ENCODE measurements at places on chromosomes 2 and 18. TPM values are rescaled to one million over a fixed set of nuclear protein-coding genes. Genes with fewer than 3 reads are reported as not detected.

The FAM168B gene
- 161 TPM for total RNA-seq

The PLGLB1 gene
- 0.38 TPM for total RNA-seq

The ABCG5 gene
- not detected for total RNA-seq

The SERPINB12 gene
- not detected for total RNA-seq

The TNFRSF11A gene
- total RNA-seq = 0.42 TPM

DNA sequence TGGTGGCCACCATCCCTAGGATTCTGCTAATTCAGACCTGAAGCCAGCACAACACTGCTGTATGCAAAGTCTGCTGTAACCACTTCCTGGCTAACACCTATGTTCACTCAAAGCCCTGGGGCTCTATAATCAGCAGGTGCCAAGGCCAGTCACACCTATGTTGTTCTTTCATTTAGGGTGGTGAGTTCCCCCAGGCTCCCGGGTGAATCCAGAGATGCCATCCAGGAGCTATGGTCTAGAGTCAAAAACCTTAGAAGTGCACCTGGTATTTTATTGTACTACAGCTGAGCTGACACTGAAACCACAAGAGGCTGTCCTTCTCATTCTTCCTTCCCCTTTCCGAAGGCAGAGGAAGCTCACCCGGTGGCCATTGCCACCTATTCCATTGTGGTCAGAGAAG, 46.2 kb upstream of the CCDC141 start:
- no peak for DNase-seq

DNA sequence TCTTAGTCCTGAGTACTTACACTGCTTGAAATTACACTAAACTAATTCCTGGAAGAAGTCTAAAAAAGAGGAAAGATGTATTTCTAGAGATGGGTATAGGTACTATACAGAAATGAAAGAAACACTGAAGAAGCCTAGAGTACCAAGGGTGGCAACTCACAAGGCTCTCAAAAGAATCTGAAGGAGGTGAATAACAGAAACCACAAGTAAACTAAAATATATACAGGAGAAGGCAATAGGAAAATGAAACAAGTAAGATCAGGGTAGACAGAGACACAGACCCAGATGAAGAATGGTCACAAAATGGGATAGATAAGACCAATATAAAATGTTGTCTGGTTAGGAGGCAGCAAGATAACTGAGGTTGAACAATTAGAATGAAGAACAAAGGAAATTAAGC, 59.9 kb downstream of the USP37 start:
- DNase-seq = no peak

DNA sequence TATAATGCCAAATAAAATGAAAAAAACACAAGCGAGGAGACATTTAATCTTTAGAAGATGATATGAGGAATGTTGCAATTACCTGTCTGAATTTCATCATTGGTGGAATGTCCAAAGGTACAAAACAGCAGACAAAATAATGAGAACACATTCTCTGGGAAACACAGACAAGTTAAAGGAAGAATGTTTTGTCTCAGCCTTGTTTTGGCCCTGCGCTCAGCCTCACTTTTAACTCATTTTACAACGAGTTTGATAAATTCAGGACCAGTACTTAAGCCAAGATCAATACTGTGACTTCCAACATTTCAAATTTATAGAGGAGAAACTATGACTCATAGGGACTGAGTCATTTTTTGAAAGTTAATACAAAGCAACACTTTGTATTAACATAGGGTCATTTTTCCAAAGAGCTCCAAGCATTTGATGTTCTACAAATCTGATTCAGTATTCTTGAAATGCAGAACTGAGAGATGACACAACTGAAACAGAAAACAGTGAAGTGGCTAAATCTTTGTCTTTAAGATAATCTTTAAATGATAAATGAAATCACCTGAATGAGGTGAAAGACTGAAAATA, 833.2 kb upstream of the CHAC2 start:
- peak; percentile 26 for DNase-seq

- DNase-seq = no peak
Observed at GRCh38 chr18:30748541-30748940, 294.0 kb downstream of the DSC3 start.

GRCh38 chr18:68220458-68220857, 494.4 kb downstream of the TMX3 start:
- no peak for DNase-seq

GRCh38 chr2:197423307-197423706, 11.5 kb downstream of the SF3B1 start:
- DNase-seq = no peak

- DNase-seq = peak; percentile 21
Observed at GRCh38 chr18:32372381-32373061, 98.2 kb downstream of the GAREM1 start.

DNA sequence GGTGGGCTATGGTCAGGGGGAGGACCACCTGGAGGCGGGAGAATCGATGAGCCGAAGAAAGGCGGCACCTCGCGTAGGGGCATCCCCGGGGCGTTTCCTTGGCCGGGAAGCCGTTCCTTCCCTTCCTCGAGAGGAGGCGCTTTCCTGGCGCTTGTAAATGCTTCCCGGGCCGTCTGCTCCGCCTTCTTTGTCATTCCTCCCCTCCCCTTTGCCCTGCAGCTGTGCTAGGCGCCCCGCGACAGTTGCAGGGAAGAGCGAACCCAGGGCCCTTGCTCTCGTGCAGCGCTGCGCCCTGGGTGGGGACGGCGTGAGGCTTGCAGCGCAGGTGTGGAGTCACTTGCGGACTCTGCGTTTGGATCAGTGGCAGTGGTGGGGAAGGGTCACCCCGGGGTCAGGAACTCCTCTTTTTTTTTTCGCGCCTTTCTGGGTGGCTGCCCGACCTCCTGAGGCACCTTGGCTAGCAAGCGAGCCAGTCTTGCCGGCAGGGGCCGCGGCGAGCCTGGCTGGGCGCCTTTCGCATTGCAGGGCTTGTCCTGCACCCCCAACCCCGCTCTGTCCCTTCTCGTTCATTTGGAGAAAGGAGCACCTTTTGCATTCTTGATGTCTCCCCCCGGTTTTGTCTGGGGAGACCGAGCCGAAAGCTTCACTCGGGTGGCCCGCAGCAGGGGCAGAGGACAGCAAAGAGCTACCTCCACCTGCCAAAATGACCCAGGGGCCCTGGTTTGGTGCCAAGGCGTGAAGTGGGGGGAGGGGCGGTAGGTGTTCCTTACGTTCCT, 858 bp downstream of the KCNS3 start:
- peak; percentile 43 for DNase-seq

DNA sequence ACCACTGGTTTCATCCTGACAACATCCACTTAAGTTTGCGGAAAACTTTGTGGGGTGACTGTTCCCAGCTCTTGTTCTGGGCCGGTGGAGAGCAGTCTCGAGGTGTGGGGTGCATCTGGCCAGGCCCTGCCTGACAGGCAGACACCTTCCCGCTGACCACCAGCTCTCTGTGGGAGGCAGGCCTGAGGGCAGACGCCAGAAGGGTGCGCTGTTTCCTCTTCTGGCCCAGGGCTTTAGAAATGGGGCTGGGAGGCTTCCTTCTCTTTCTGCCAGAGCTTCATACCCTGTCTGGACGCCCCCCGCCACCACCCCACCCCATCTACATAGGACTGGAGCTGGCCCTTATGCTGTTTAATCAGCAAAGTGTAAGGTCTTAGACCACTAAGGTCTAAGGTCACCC, 263.8 kb downstream of the LOXHD1 start:
- no peak for DNase-seq

GRCh38 chr2:82330155-82330554, 2025.6 kb upstream of the LRRTM1 start:
- DNase-seq = no peak

DNA sequence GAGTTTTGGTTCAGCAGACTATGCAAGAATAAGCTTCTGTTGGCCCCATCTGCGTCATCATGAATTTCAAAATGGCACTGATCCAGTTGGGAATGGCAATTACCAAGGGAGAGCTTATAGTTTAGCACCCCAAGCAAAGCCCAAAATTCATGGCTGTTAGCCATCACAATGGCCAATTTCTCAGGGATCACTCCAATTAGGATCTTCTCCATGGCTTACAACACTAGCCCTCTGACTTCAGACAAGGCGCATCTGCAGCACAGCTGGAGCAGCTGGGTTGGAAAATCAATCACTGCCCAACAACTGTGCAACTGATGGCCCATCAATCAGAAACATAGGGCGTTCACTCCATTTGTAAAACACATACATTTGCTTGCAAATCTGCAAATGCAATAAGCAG, 273.6 kb downstream of the SRBD1 start:
- no peak for DNase-seq

- DNase-seq = no peak
Observed at GRCh38 chr2:171327043-171327496, 106.7 kb downstream of the METTL8 start.

DNA sequence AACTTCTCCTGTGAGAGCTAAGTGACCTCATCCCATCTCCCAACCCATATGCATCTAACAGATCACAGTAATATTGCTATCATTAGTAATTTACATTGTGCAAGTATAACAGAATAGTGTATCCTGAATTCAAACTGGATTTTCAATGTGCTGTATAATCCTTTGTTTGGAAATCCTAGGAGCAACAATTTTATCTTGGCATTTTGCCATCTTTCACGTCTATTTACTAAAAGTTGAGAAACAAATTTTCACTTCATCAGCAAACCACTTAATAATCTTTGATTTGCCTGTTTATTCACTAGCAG, 3.8 kb downstream of the HNRNPLL start:
- no peak for DNase-seq

GRCh38 chr2:188189356-188189755, 102.3 kb upstream of the GULP1 start:
- DNase-seq = no peak

DNA sequence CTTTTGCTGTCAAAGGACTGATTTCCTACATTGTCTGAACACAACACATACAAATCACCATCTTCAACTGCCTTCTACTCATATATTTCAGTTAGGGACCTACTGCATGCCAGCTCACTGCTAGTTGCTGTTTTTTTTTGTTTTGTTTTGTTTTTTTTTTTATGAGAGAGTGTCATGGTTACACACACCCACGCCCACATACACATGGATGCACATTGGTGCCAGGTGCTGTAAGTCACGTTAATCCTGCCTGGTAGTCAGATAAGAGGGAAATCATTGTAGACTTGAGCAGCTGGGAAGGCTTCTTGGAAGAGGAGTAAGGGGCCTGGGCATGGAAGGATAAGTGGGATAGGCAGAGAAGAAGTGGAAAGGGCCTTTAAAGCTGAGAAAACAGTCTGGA, 209.9 kb downstream of the TDRD15 start:
- DNase-seq = no peak

DNA sequence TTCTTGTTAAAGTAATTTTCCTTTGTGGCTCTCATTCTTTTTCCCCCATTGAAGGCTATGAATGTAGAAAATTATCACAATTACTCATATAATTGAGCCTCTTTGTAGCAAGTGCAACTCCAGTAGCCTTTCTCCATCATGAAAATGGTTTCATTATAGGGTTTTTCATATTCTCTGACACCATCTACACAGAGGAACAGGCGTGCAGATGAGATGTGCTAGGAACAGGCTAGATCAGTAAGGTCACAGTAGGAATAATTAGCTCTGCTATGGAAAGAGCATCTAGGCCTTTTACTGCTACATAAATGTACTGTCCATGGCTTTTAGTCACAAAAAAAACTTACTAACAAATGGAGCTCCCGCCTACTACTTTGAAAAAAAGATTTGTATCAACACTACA, 12.6 kb upstream of the DLX1 start:
- DNase-seq = no peak

GRCh38 chr2:111042772-111043771, 77.6 kb upstream of the BCL2L11 start:
- no peak for DNase-seq

DNA sequence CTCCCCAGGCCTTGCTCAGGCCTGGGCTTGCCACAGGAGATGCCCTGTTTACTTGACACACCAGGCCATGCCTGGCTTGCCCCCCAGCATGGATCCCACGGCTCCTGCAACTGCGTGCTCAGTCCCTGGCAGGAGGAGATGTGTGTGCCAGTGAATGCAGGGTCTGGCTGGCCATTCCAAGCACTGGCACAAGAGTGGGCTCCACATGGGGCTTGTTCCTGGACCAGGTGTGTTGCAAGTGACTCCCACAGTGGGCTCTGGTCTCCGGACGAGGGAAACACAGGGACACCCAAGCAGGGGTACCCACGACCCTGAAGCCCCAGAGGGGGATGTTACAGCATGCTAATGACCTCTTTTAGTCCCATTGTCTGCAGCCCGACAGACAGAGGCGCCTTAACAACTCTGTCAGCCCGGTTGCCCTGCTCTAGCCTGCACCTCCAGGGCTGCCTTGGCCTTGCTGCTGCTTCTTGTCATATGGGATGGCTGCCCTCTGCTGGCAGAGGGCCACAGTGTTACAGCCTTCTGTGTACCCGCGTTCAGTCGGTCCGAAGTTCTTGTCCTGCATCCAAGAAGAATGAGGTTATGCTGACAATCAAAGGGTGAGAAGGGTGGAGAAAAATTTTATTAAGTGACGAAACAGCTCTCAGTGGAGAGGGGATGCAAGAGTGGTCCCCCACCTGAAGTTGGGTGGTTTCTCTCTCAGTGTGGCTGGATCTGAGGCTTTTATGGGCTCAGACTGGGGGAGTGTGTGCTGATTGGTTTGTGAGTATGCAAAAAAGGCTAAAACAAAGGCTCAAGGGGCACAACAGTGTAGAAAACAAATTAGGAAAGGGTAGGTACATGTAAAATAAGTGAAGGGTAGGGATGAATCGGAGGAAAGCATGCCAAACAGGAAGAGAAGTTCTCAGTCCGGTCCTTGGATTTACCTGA, 180.4 kb downstream of the MBD5 start:
- DNase-seq = no peak

DNA sequence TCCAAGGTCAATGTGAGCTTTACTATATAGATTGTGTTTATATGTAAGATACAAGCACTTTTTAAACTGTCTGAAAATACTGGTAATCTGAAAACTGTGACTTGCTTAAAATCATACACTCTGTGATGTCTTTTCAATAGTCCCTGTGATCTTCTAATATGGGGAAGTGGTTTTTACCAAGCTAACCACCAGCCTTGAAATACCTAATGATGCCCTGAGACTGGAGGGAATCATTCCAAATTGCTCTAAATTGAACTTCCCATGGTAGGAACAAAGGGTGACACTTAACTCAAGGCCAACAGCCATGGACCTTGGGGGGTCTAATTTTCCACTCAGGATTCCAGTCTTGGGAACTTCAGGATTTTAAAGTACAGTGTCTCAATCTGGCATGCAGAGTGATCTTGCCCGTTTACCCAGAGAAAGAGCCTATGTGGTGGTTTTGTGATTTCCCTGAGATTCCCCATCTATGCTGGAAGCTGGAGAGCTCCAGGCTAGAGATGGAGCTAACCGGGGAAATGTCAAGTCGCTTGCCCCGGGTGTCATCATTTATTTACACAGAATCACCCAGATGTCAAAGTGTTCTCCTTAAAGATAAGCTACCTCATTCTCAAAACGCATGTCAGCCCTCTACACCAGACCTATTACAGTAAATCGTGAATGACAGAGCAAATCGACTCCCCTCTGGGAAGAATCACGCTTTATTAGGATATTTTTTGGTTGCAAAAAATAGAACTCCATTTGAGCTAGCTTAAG, 198.5 kb downstream of the SP3 start:
- no peak for DNase-seq

DNA sequence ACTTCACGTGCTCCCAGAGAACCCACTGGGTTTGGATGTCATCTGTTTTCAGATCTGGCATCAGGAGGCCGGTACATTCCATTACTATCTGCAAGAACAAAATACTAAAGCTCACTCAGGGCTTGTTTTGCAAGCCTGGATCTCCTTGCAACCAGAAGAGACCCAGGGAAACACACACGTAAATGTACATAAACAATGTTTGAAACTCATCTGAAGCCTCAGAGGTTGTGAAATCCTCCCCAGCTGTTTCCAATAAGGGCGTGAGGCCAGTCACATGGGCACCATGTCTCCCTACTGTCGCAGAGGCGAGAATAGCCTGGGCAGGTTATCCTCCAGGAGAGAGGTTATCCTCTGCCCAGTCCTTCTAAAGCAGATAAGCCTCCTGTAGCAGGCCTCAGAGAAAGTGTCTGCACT, 186.9 kb downstream of the GFPT1 start:
- no peak for DNase-seq
